ENCODE measurements at places on chromosomes 13 and 19. TPM values are rescaled to one million over a fixed set of nuclear protein-coding genes. Genes with fewer than 3 reads are reported as not detected.

Gene BST2
- total RNA-seq, result 7.8 TPM

DNA sequence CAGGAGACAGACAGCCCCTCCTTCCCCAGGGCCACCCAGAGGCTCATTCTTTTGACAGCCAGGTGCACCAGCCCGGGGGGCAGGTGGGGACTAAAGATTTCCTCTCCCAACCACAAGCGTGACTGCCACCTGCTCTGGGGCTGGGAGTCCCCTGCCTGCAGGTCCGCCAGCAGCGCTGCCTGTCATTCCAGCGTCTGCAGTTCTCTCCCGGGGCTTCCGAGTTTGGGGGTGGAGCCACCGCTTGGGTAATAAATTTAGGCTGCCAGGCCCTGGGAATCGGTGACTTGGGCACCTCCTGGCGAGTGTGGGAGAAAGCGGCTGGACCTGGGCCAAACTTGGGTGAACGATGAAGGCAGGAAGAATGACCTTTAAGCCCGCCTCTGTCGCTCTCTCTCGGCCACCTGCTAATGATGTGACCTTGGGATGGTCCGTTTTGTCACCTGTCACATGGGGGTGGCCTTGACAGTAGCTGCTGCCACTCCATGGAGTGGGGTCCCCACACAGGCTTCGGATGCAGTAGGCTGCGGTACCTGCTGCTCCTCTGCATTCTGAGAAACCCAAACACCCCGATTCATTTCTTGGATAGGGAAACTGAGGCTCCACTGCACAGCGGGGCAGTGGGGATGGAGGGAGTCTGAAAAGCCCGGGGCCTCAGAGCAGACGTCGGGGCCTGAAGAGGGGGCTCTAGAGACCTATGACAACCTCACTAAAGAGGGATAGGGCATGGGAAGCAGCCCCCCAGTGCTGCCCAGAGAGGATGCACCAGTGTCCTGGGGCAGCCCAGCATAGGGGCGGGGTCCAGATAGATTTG lies 12.8 kb downstream of the FUT6 start:
- peak; percentile 44 for DNase-seq

- no peak for DNase-seq
These were observed 2.3 kb upstream of the ADAMTSL5 start for GRCh38 chr19:1514986-1515721.

Gene RELB
- 10.6 TPM for total RNA-seq

DNA sequence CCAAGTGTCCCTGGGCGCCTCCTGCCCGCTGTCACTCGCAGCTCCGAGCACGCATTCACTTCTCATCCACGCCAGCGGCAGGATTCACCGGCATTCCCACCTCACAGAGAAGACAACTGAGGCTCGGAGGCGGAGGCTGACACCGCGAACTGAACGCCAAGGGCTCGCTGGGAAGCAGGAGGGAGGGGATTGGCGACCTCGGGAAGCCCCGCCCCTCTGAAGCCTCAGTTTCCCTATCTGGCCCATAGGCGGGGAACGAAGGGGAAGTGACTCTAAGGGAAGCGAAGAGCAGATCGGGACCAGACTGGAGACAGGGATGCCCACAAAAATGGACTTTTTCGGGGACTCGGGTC lies 256 bp downstream of the MICOS13 start:
- DNase-seq, result peak; percentile 17

DNA sequence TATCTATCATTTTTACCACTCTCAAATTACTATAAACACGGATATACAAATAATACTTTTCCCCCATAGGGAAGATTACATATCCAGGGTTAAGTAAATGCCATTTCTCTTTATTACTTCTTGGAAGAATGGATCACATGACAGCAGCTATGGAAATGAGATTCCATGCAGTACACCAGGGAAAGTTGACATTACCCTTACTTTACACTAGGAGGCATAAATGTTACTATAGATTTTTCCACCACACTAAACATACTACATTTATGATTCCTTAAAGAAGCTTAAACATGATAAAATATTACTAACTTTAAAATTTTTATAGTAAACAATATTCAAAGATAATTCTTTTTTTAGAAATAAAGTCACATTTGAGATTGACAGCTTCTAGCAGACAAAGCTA lies 611.4 kb downstream of the PCDH9 start:
- peak; percentile 10 for DNase-seq

DNA sequence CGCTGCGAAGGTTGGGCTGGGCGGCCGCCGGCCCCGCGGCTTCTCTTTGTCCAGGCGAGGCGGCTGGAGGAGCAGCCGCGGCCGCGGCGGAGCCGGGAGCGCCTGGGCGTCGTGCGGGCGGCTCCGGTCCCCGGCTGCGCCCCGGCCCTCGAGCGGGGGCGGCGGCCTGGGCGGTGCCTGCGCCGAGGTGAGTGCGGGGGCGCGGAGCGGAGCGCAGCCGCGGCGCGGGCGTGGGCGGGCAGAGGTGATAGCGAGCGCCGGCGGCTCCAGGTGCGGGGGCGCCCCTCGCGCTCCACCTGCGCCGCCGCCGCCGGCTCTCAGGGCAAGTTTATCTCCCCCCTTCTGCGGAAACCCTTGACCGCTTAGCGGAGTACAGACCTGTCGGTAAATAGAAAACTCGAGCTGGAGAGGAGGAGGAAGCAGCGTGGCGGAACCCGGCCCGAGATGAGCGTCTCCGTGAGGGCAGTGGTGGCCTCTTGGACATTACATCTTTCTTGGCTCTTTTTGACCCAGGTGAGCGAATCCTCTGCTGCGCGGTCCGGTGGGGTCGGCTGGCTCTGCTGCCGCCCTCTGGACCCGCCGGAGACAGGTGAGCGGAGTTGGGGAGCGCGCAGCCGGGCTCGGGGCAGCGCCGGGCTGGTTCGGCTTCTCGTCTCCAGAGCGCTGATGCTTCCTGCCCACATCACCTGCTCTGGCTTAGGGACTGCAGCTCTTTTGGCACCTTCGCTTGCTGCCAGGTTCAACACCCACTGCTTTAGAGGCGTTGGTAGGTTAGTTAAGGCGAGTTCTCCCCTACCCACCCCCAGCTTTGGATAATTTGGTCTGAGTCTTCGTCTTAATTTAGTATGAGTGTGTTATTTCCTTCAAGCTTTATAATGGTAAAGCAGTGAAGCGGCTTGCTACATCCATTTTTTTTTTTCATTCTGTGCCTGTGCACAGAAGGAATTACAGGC lies at the start of gene MTUS2:
Gene MTUS2, plus strand, starts transcription at position 241 of the 953 bp plus-strand sequence.
- no peak for DNase-seq

DNA sequence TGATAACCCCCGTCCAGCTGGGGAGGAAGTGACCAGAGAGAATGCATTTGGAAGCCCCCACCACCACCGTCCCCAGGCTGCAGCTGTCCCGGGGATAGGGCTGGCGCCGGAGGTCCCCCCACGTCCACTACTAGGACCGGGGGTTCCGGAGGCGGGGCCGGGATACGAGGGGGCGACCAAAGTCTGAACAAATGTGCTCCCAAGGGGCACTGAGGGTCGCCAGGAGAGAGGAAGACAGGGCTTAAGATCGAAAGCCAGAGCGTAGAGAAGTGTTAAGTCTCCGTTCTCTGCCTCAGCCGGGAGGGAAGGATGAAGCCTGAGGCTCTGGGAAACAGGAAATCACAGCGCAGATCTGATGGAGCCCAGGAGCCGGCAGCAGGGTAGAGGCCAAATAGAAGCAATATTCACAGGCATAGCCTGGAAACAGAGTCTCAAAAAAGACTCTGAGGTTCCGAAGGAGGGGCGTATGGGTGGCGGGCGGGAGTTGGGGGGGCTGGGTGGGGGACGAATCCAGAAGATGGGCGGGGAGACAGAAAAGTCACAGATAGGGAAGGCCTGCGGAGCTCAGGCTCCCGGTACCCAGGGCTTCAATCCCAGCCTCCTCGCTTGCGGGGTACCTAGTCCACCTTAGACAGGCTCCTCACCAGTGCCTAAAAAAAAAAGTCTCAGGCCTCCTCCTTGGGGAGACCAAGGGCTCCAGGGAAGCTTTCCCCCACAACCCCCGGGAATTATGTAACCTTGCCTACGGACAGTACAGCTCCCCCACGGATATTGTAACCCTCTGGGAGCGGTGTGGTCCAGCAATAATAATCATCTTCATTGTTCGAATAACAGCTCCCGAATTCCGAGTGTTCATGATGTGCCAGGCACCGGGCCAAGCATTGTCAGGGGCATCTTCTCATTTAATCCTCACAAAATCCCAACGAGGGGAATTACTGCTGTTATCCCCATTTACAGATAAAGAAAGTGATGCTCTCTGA lies 1.1 kb upstream of the ERF start:
- DNase-seq, result peak; percentile 68

GRCh38 chr13:36531746-36532486 lies 99.6 kb downstream of the CCNA1 start:
- DNase-seq, result peak; percentile 0

Gene FUT2
- not detected for total RNA-seq

Gene ERICH4
- total RNA-seq, result not detected

Gene MYBPC2
- under 0.01 TPM for total RNA-seq

Gene CPB2
- not detected for total RNA-seq

Gene DACT3
- 11.3 TPM for total RNA-seq

- DNase-seq, result no peak
These were observed 207.5 kb downstream of the SLITRK5 start for GRCh38 chr13:87878706-87879105.

Gene CEACAM20
- not detected for total RNA-seq

Gene ZNF829
- 3.5 TPM for total RNA-seq

DNA sequence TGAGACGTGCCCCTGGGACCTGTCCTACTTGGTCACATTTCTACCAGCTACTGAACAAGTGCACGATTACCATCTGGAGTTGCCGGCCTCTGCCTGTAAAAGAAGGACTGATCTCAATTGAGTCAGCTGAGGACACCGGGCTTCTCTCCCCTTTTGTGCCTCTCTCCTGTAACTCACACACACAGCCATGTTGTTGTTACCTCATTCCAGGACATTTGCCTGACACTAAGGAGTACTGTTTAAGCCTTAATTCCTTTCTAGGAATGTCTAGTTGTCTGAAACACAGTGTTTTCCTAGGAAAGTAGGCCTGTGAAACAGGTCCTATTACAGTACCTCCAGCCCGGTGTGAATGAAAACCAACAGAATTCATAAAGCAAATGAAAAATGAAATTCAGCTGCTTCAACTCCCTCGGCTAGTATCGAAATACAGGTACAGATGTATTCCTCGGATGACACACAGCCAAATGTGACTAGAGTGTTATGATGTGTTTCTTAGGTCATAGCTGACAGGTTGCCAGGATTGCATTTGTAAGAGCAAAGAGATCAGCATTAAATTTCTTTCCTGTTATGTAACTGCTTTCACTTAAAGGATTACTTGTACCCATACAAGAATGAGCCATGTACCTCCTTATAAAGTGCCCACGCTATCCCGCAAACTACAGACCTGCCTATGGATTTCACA lies 152.0 kb upstream of the IRS2 start:
- DNase-seq, result peak; percentile 78

DNA sequence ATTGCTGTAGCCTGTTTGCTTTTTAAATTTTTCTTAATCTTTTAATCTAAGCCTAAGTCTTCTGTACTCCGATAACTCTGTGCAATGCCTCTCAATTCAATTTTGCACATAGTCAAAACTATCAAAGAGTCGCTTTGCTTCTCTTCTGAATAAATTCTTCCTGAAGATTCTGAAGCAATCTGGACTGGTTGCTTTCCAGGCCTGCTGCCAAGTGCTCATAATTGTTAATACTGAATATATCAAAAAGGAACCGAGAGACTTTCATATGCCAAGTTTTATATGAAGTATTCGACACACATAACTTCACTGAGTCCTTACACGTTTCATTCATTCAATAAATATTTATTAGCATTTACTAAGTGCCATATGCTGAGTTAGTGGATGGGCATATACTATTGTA lies 91.3 kb downstream of the EDNRB start:
- DNase-seq, result no peak

- DNase-seq, result no peak
These were observed 34.6 kb downstream of the ATP8A2 start for GRCh38 chr13:25406377-25406776.

DNA sequence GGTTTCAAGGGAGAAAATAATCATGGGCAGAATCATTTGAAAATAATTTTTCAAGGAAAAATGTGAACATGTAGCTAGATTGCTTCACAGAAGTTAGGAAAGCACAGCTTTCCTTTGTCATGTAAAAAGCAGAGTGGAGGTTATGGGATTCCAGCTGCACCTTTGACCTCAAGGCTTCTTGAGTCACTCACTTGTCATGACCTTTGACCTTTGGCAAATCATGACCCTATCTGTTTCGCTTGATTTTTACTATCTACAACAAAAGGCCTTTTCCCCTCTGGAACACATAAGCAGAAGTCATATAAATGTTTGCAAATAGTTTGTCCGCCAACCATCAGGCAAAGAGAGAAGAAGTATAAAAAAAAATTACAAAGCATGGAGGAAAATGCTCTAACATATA lies 210.7 kb upstream of the MIR17HG start:
- DNase-seq, result no peak

DNA sequence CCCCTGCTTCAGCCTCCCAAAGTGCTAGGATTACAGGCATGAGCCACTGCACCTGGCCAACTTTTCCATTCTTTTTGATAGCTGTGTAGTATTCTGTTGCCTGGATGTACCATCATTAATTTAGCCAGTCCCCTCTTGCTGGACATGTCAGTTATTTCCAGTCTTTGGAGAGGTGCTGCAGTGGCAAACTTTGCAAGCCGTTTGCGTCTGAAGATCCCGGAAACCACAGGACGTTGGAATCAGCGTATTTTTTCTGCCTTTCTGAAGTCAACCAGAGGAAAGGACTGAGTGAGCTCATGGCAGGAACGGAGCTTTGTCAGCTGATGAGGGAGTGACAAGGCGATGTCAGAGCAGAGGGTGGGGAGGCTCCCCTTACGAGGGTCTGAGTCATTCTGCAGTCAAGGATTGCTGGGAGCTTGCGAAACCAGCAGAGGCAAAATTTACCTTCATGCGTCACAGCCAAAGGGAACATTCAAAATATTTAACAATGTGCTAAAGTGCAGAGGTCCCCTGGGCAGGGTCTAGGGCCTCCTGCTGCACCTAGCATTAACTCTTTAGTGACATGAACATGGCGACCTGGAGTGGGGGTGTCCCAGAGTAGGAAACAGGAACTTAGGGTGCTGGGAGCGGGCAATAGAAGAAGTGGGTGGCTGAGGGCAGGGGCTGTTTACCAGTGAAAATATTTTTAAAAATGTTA lies 5.6 kb downstream of the C5AR1 start:
- peak; percentile 96 for DNase-seq

DNA sequence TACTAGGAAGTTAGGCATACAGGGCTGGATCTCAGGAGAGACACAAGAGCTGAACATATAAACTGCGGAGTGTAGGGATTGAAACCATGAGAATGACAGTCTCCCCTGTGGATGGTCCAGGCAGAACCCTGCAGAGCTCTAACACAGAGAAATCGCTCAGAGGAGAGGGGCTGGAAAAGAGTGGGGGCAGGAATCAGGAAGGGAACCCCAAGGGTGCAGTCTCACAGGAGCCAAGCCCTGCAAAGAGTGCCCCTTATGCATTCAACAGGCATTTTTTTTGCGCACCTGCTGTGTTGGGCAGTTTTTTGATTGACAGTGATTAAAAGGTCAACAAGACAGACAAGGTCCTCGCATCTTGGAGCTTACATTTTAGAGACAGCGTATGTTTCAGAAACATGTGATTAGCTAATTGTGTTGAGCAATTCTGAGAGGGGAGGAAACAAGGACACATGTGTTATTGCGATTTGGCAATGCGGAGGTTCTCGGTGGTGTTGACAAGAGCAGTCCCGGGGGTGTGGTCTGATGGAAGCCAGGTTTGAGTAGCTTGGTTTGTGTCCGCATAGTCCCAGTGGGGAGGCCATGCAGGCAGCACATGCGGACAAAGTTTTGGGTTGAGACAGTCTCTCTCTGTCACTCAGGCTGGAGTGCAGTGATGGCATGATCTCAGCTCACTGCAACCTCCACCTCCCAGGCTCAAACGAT lies 182.6 kb upstream of the IRS2 start:
- peak; percentile 82 for DNase-seq

Gene C5AR2
- not detected for total RNA-seq
